RPMI7951 (cell line): ENCODE measurements at places on chromosomes 16 and 17. TPM values are rescaled to one million over a fixed set of nuclear protein-coding genes. Genes with fewer than 3 reads are reported as not detected.

Gene ELOB
- 349 and 387 TPM in 2 replicates for total RNA-seq

Gene FA2H
- total RNA-seq = not detected in 2 replicates

Gene SARM1
- 6.9 and 9.0 TPM in 2 replicates for total RNA-seq

Gene GRAPL
- not detected in 2 replicates for total RNA-seq

Gene FAM83G
- total RNA-seq = 2.9 and 5.0 TPM in 2 replicates
